ENCODE measurements at places on chromosomes 12 and 14.

DNA sequence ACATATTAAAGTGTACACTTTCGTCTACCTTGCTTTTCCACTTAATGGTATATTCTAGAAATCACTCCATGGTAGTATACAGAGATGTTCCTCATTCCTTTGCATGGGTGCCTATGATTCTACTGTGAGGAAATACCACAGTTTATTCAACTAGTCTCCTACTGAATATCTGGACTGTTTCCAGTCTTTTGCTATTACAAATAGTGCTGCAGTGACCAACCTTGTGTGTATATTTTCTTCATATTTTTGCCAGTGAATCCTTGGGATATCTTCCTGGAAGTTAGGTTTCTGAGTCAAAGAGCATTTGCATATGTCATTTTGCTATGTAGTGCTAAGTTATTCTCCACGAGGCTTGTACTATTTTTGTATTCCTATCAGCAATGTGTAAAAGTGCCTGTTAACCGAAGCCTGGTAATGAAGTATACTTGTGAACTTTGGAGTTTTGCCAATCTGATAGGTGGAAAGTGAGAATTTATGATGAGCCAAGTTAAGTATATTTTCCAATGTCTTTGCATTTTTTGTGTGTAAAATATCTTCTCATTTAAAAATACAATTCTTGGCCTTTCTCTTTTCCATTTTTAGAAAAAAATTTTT is 31.3 kb upstream of the TMEM263 start:
- DNase-seq = no peak

GRCh38 chr12:11688379-11688778 is 38.9 kb downstream of the ETV6 start:
- DNase-seq = no peak

- peak; percentile 95 for DNase-seq
Measured at GRCh38 chr12:77925536-77926108, 94.9 kb downstream of the NAV3 start.

DNA sequence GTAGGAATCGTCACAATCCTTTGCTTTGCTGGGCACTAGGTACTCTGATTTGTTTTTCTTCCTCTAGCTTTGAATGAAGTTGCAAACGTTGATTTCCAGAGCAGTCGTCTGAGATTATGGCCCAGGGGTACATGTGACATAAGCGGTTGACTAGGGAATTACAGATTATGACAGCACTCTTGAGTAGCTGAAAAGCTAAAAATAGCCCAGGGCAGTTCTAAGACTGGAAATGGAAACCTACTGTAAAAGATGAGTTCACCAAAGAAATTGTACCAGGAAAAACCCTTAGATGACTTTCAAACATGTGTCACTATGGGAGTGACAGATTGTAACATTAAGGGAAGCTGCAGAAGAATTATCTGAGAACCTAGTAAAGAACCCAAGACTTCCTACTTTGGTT is 108.5 kb downstream of the ANO6 start:
- no peak for DNase-seq

DNA sequence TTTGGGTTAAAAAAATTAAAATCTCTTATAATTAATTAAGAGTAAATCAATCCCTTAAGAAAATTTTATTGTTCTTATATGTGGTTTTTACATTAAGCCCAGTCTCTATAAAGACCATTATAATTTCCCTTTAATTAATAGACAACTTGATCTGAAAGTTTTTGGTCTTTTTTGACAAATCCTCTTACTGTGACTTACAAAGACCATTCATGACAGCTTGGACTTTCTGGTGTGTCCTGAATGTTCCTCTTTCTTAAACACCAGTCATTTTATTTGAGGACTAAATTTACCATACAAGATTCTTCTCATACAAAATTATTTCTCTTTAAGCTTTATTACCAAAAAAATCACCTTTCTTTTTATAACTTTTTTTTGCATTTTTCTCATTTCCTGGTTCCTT is 368.3 kb downstream of the ADGRD1 start:
- no peak for DNase-seq

DNA sequence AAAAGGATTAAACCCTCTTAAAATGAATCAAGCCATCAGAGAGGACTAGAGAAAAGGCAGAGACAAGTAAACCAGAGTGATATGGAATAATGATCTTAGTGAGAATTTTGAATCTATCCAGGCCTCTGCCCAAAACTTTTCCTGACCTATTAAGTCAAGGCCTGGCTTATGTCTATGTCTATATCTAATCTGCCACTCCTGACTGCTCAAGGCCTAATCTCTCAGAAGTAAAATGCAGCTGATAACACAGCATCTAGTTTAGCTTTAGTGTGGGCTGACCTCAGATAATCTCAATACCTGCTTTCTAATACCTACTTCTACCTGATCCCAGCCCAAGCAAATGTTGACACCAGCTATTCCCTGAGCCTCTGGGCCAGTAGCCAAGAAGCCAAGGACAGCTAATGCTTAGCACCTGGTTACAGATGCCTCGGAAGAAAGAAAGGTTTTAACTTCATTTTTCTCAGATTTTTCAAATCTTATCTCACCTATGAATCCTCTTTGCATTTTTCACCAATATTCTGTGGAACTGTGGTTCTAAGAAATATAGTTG is 1472.5 kb upstream of the SEL1L start:
- no peak for DNase-seq

DNA sequence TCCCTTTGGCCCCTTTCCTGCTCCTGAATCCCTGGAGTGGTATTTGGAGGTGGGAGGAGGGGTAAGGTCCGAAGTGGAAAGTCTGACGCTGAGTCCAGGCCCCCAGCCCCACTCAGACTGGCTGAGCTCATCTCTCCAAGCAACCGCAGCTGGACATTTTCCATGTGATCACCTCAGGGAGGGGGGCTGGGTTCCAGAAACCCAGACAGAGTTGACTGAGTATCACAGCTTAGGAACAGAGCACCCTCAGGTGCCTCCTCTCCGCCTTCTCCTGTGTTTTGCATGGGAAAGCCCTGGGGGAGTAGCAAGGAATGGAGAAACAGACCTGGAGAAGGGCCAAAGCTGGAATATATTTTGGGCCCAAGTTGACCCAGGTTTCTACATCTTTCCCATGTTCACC is 8.0 kb upstream of the ITGA5 start:
- no peak for DNase-seq

DNA sequence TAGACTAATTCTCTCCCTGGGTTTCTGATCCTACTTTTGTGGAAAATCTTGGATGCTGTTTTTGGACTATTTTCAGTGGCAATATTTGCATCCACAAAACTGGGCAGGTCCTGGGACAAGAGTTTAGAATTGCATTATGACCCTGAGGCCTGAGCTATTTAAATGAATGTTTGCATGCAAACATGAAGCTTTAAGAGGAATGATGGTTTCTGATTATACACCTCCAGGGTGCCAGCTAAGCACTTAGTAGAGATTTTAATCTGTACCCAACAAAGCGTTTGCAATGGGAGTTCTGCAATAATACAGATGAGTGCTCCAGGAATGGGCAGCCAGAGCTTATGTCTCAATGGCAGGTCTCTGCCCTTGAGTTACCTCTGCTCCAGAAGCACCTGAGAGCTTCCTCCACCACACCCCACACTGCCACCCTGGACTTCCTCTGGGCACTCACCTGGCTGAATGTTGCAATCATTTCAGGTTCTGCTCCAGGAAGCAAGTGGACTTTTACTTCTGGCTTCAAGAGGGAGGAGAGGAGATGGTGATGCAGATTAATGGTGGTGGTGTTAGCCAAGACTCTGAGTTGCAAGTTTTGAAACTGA is 6.0 kb upstream of the SPTLC2 start:
- no peak for DNase-seq

- peak; percentile 20 for DNase-seq
Measured at GRCh38 chr12:123808167-123808566, 46.1 kb downstream of the DNAH10 start.

- DNase-seq = no peak
Measured at GRCh38 chr12:114751712-114752111, 67.7 kb upstream of the TBX3 start.

DNA sequence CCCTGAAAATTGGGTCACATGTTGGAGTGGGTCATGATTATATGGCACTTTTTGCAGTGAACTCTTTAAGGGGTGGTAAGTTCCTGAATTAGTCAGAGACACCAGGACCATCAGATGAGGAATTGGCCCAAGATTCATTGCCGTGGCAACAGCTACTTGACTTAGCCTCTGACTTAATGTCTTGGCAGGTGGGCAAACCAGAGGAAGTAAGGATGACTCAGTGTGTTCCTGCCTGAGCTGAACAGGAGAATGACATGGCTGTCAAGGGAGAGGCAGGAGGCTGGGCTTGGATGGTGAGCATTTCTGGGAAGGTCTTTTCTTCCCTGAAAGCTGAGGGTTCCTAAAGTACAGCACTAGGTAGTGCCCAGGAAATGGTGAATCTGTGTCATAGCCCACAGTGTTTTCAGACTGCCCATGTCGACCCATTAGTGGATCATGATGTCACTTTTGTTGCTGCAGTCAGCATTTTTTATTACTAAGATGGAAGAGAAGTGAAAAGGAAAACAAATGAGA is 170.1 kb upstream of the PWP1 start:
- DNase-seq = no peak

DNA sequence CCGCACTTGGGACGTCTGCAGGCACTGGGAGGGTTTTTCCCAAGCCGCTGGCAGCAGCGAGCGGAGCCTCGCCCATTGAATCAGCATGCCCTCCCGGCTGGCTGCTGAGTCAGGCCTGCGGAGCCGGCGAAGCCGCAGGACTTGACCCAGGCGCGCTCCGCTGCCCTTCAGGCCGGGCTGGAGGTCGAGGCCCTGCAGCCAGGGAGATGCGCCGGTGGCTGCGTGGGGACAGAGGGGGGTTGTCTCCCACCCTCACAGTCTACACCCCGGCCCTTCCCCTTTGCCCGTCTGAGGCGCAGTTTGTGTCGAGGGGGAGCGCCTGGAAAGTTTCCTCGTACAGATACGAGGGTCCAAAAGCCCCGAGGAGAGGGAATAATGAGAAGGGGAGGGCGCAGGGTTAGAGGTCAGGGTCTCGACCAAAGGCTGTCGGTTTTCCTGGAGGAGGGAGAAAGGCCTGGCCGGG is 759 bp upstream of the KLC1 start:
- peak; percentile 48 for DNase-seq

Measured in Ammon's horn (tissue), 1 donor.